Cortex of kidney (tissue), 1 donor: ENCODE measurements at places on chromosomes 11 and 22.

- no peak for DNase-seq
Observed at GRCh38 chr11:119783466-119784400, 54.7 kb upstream of the NECTIN1 start.

- no peak for DNase-seq
Observed at GRCh38 chr22:24982301-24983056, 30.0 kb downstream of the KIAA1671 start.

- DNase-seq = no peak
Observed at GRCh38 chr22:27768027-27768653, 33.4 kb downstream of the MN1 start.

DNA sequence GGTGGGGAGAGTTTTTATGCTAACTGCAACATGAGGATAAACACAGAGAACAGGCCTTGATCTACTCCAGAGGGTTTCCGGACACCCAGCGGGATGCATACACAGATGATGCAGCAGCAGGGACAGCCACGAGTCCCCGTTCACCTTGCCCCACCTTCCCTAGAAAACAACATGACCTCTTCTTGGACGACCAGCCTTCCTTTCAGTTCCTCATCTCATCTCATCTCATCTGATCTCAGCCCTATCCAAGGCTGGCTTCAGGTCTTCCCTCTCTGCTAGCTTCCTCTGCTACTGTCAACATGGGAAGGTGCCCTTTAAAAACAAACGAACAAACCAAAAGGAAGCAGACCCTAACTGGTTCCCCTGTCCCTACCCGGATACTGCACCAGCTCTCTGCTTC lies 1356.2 kb downstream of the TBC1D22A start:
- DNase-seq = no peak

GRCh38 chr11:12206529-12206928 lies 96.1 kb downstream of the MICAL2 start:
- no peak for DNase-seq

GRCh38 chr11:94731880-94732601 lies 36.1 kb upstream of the AMOTL1 start:
- DNase-seq = no peak

- DNase-seq = no peak
Observed at GRCh38 chr11:12461516-12461915, 84.1 kb downstream of the PARVA start.

DNA sequence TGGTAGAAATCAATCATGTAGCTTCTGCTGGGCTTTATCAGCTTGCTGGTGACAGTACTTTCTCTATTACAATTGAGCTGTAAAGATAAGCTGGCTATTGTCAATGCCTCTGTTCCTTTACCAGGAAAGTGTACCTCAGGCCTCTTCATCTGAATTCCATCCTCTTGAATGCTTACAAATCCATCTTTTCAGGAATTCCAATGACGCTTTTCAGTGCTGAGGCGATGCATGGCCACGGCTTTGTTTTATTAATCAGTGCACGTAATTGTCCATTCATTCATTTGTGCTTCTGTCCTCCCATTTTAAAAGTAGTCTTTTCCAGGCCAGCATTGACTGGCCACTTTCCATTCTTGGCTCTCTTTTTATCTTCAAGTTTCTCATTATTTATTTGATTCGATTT lies 202.0 kb downstream of the PGR start:
- DNase-seq = no peak

- DNase-seq = no peak
Observed at GRCh38 chr11:92707665-92708064, 261.8 kb upstream of the MTNR1B start.

DNA sequence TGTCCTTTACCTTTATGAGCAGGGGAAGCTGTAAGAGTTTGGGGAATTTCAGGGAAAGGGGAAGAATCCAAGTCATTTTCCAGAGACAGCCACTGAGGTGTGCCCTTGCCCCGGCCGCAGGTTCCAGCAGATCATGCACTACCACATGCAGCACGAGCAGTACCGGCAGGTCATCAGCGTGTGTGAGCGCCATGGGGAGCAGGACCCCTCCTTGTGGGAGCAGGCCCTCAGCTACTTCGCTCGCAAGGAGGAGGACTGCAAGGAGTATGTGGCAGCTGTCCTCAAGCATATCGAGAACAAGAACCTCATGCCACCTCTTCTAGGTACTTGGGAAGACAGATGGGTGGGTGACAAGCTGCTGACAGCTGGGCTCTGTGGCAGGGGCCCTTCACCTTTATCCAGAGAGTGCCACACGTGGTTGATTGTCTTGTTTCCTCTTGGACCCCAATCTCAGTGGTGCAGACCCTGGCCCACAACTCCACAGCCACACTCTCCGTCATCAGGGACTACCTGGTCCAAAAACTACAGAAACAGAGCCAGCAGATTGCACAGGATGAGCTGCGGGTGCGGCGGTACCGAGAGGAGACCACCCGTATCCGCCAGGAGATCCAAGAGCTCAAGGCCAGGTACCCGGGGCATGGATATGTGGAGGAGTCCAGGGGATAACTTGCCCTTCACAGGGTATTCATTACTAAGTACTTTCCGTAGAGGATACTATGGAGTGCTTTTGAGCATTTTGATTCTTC lies 5.8 kb upstream of the HMBS start:
- DNase-seq = no peak
